ENCODE measurements at places on chromosomes 11 and 22.
A peak's percentile ranks its signal among the peaks of the same experiment; 100 is the strongest.

GRCh38 chr11:106821291-106821690 lies 197.0 kb downstream of the GUCY1A2 start:
- DNase-seq, result no peak

DNA sequence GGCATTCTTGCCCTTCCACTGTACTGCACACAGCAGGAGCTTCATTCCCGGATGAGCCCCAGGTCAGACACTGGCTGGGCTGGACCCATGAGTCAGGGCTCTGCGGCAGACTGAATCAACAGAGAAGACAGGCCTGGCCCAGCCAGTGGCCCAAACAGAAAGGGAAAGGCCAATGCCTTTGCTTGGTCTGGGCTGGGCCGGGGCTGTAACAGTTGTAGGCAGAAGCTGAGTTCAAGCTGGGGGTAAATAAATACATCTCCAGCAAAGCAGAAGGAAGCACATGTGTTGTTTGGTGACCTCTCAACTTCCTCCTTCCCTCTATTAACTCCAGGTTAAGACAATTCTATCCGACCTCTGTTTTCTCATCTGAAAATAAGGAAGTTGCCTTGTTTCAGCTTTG lies 1.8 kb upstream of the SMIM35 start:
- DNase-seq, result no peak

- no peak for DNase-seq
Observed at GRCh38 chr11:57430952-57431351, 4.0 kb upstream of the SLC43A3 start.

DNA sequence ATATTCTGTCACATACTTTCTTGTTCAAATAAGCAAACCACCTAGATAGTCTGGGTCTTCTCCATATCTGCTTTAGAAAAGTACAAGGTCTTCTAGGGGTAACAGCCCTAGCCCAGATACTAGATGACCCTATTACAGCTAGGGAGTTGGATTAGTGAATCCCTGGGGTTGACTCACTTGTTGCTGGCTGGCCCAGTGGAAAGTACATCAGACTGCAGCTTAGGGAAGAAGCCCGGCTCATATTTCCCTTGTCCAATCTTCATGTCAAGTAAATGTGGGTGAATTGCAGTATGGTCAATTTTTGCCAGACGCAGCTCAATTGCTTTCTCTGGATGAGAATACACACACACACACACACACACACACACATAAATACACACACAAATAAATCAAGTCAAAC lies 79.1 kb upstream of the SCUBE2 start:
- no peak for DNase-seq

GRCh38 chr22:50605002-50605612 lies 4.5 kb downstream of the MAPK8IP2 start:
- DNase-seq, result no peak

DNA sequence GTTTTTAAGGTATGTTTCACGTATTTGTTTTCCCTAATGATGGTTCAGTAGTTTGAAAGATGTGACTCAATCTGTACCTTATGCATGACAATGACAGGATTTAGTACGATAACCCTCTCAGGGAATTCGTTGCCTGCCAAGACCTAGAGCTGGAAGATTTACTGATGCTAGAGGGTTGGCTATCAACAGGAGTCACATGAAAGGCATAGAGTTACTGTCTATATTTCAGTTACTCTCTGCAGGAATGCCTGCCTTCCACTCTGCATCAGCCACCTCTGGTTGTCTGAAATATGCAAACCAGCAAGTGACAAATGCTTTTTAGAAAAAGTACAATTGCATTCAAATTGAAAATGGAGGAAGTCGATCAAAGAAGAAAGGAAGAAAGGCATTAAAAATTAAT lies 276.3 kb upstream of the RAG2 start:
- no peak for DNase-seq

DNA sequence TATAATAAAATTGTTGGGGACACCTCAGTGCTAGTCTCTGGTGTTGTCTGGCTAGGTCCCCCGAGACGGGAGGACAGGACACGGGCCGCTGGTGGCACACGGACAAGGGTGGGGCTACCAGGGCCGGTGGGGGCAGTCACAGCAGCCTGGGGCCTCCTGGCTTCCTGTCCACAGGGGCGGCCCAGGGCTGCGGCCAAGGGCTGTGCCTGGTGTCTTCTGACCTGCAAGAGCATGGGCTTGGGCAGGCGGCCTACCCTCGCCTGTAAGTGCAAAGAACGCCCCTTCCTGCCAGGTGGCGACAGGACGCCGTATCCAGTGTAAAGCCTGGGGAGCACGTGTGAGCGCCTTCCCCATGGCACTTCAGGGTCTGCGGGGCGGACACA lies 3.6 kb downstream of the LRFN4 start:
- no peak for DNase-seq

- peak; percentile 12 for DNase-seq
Observed at GRCh38 chr11:20337526-20338154, 25.9 kb upstream of the HTATIP2 start.

GRCh38 chr11:109416601-109417000 lies 5.4 kb upstream of the C11orf87 start:
- no peak for DNase-seq

GRCh38 chr11:35523331-35523768 lies 2.1 kb downstream of the PAMR1 start:
- no peak for DNase-seq

DNA sequence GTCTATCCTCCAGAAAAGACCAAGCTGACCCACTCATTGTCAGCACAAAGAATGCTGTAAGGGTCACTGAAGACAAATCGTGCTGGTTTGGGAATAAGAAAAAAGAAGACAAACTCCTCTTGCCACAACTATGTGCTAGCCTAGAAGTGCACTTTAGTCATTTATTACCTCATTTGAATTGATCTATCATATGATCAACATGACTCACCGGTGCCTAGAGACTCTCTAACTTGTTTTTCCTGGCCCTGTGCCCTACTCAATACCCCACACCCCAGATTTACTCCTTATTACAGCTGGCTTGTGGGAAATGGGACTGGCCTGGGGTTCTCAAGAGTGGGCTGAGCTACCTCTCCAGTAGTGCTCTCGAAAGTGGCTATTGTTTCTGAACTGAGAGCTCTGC lies 35.9 kb upstream of the HORMAD2 start:
- DNase-seq, result no peak

DNA sequence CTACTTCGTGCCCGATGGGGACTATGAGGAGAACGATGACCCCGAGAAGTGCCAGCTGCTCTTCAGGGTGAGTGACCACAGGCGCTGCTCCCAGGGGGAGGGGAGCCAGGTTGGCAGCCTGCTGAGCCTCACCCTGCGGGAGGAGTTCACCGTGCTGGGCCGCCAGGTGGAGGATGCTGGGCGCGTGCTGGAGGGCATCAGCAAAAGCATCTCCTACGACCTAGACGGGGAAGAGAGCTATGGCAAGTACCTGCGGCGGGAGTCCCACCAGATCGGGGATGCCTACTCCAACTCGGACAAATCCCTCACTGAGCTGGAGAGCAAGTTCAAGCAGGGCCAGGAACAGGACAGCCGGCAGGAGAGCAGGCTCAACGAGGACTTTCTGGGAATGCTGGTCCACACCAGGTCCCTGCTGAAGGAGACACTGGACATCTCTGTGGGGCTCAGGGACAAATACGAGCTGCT lies 751 bp downstream of the FIBIN start:
- DNase-seq, result no peak

DNA sequence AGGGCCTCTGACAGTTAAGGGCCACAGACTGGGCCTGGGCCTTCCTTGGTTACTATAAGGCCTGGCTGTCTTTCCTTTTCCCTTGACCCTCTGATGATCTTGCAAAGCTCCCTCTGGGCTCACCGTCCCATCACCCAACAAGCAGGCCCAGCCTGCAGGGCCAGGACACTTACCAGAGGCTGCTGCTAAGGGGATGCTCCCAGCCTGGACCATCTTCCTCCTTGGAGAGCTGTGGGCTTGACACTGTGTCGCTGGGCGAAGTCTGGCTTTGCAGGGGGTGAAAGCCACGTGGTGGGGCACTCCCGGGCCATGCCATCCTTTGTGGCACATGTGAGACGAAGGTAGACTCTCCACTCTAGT lies 3.9 kb downstream of the C11orf24 start:
- no peak for DNase-seq

GRCh38 chr22:32319861-32320406 lies 37.7 kb upstream of the RFPL3 start:
- DNase-seq, result no peak

GRCh38 chr11:30015725-30016412 lies 961 bp downstream of the KCNA4 start:
- DNase-seq, result no peak

- no peak for DNase-seq
Observed at GRCh38 chr11:20754933-20755332, 85.5 kb downstream of the NELL1 start.

- no peak for DNase-seq
Observed at GRCh38 chr11:12215181-12215593, 104.8 kb downstream of the MICAL2 start.

DNA sequence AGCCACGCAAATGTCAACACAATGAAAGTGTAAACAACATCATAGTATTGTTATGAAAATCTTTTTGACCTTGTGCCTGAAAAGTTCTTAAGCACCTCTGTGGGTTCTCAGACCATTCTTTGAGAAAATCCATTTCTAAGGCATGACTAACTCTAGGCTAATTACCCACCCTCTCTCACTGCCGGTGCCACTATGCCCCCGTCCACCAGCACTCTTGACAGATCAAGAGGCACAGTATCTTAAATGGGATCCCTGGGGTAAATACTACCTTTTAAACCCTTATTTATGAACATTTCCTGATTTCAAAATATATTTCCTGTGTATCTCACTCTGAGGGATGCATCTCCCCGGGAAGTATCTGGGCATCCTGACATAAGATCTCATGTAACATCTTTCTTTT lies 607.5 kb downstream of the METTL15 start:
- no peak for DNase-seq

DNA sequence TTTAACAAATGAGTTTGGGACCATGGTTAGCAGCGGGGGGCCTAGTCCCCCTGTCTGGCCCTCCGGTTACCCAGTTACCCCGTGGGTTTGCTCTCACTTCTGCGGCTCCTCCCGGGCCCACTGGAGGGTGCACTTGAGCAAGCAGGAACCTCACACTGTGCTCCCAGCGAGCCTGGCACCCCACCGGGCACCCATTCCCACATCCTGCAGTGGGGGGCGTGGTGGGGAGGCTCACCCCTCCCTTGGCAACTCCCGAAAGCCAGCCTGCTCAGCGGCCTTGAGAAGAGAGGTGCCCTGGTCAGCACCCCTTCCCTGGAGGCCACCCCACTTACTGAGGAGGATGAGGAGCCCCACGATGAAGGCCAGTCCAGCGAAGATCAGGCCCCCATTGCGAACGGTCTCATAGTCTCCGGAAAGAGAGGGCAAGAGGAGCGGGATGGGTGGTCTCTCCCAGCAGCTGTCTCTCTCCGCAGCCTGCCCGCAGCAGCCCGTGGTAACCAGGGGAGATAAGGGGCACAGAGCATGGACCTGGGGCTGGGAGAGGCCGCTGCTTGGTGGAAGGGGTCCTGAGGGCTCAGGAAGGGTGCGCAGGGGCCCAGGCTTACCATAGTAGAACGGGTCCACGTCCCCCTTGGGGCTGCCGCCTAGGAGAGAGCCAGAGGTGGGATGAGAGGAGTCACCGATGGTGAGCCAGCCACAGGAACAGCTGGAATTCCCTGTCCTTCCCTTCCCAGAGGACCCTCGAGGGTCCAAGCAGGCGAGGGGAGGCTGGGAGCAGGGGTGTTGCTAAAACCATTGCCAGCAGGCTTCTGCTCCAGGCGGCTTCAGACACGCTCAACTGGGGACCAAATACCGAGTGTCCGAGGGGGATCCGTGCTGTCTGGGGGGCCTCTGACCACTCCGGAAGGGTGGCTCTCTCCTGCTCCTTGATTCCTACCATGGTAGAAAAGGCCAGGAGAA lies 2.2 kb downstream of the FXYD2 start:
- peak; percentile 70 for DNase-seq

DNA sequence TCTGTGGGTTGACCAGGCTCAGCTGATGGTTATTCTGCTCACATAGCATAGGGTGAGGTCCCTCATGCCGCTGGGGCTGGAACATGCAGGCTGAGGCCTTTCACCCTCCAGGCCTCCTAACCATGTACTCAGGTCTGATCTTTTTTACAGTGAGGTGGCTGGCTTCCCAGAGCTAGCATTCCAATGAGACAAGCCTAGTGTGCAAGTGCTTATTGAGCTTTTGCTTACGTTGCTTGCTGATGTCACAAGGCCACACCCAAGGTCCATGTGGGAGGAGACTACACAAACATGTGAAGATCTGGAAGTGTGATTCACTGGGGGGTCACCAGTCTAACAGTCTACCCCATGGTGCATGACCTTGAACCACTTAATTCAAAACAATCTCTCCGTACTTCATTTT lies 33.9 kb downstream of the ISX start:
- DNase-seq, result no peak

DNA sequence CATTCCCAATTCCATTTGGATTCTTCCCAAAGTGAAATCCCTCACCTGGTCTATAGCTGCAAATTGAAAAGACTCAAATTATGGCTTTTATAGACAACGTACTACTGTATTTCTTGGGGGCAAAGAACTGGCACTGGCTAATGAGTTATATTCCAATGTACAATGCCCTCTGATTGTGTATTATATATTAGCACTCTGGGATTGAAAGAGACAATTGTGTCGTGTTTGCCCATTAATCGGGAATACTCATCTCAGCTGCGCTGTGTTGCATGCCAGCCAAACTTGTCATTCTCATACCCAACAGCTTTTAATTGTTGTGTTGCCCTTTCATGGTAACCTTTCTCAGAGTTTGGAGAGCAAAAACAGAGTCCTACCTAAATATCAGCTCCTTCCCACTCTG lies 55.0 kb upstream of the ZBTB44 start:
- no peak for DNase-seq

GRCh38 chr11:112129656-112130055 lies 34.2 kb downstream of the IL18 start:
- DNase-seq, result no peak

GRCh38 chr22:43706151-43706550 lies 106.0 kb downstream of the EFCAB6 start:
- DNase-seq, result no peak

DNA sequence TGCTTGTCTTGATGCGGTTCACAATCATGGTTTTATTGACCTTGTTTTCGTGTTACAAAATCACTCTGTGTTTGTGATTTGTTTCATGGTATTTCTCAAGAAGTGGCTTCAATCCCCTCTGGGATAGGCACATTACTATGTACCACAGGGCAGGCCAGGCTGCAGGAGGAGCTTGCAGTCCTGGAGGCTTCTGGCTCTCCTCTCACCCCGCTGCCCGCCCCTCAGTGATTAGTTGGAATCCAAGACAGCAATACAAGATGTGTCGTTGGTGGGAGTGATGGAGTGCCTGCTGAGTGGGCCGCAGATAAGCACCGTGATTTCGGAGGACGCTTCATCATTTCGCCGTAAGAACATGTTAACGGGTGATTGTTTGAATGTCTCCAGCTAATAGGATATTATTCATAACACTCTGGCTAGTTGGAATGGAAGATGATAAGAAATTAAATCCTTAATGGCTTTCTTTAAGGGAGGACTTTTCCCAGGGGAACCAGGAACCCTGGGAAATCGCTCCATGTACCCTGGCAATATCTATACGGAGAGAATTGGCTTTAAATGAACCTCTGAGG lies 384.4 kb downstream of the MIAT start:
- DNase-seq, result no peak

- no peak for DNase-seq
Observed at GRCh38 chr11:5131584-5132335, 6.4 kb downstream of the OR52A5 start.

Data from activated T-cell treated with anti-CD3 and anti-CD28 coated beads, Interleukin-2, amount 50 U/mL, for 72 hours (primary cell).